T-helper 17 cell (primary cell): ENCODE measurements at places on chromosomes 6 and 20.

DNA sequence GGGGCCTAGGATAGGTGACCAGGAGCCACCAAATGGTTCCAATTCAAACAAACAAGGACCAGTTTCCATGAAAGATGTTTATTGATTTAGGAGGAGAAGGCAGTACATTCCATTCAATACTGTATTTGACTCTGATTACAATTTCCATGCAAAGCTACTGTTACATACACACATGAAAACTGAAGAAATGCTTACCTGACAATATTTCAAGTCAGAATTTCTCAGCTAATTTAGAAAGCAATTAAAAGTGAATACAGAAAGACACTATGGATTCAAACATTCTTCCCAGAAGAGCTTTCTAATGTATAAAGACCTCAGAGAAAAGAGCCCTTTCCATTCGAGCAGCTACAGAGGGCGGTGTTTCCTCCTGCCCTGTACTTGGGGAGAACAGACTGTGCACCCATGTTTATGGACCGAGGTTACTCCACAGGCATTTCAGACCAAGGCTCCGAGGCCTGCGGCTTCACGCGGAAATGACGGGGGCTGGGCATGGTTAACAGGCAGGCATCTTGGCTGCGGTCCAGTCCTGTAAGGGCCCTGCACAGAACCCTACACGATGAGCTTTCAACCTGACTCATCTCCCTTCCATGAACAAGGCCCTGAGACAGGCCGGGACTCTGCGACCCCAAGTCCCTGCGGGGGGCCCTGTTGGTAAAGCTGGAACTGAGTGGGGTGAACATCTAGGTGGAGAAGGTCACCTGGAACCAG, 25.7 kb upstream of the TCFL5 start:
- DNase-seq, result no peak

DNA sequence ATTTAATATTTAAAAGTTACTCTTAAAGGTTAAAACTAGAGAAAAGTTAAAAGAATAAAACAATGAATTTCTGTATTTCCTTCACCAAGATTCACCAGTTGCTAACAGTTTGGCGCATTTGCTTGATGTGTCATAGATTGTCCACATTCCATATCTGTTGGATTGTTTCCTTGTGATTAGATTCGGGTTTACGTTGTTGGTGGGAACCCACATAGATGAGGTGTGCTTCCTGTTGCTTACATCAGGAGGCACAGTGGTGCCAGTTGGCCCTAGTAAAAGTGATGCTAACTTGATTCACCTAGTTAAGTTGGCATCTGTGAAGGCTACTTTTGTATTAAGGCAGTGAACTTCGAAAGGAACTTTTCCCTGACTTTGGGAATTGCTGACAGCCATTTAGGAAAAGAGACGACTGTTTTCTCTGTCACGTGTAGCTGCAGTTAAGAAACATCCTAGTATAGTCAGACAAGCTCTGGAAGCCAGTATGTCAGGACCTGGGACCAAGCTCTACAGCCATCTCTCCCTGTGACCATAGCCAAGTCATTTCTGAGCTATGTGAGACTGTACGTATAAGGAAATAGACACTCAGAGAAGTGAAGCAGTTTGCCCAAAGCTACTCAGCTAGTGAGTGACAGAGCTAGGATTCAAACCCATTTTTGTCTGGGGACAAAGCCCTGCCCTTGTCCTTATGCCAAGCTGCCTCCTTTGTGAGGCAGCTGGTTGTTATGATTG, 49.0 kb downstream of the PPARD start:
- no peak for DNase-seq

GRCh38 chr20:32761831-32762753, at the start of gene DNMT3B:
Gene DNMT3B, plus strand, starts transcription at chr20:32762385. Its CDS starts 17,939 bp downstream, at chr20:32780324.
- peak; percentile 68 for DNase-seq

DNA sequence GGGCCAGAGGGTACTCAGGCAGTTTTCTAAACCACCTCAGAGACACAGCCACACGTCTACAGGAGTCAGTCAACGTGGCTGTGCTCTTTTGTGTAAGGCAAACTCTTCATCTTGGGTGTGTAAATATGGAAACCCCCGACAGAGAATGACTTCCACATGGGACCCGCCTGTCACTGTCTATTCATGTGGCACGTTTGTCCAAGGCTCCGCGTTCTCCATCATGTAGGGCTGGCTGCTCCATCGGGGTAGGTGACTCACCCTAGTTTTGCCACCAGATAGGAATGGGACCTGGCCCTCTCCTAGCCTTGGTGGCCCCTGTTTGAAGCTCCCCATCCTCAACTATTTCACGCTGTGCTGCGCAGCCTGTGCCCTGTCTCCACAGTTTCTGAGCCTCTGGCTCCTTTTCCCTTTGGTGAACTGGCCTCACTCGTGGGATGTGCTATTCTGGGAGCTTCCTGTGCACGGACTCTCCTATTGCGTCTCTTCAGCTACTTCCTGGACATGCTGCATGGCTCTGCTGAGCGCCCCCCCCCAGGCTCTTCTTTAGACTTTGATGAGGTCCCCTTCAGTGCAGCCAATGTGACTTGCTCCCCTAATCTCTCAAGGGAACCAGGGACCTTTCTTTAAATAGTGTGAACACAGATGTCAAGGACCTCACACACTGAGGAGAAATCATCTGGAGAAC, 143.2 kb upstream of the PDE10A start:
- no peak for DNase-seq

DNA sequence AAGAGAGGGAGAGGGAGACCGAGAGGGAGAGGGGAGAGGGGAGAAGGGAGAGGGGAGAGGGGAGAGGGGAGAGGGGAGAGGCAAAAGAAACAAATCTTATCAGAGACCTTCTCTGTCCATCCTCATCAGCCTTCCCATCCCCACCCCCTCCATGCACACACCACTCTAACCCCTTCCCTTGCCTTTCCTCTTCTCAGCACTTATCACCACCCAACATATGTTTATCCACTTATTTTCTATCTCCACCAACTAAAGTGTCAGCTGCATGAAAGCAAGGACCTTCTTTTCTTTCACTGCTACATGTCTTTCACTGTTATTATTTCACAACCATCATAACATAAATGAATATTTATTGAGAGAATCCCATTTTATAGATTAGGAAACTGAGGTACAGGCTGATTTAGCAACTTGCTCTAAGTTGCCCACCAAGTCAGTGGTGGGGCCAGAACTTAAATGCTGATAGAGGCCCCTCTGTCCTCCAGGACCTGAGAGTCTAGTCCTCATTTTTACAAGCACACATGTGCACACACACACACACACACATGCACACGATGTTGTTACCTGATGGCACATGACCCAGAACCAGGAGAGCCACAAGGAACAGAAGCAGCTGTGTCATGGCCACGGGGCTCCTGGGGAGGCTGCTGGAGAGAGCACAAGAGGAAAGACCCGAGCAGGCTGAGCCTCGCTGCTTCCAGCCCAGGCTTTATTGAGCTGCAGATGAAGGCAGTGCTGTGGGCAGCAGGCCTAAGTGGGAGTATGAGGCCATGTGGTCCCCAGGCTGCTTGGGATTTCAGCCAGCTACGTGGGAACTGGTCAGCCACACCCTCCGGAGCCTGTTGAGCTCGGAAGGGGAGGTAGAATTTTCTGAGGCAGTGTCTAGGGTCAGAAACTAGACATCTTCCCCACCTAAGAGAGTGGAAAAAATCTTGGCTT, 2.3 kb downstream of the DEFB124 start:
- DNase-seq, result no peak

DNA sequence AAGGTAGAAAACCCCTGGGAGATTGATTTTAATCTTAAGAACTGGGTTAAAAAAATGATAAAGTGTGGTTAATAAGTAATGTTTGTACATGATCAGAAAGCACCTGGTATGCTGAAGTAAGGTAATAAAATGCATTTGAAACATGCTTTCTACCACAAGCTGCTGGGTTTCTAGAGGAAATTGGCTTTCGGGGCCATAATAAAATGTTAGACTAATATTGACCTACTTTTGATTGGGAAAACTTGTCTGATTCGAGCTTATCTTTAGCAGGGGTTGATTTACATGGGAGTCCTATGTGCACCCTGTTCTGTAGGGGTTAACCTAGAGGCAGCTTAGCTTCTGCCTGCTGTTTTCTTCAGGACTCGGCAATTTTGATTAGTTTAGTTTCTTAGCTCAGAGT, 50.5 kb downstream of the CRYBG1 start:
- DNase-seq, result no peak

GRCh38 chr20:20971810-20972209, 134.3 kb downstream of the LINC00237 start:
- no peak for DNase-seq

- no peak for DNase-seq
These were observed 96.2 kb downstream of the PSMG4 start for GRCh38 chr6:3355011-3355357.

DNA sequence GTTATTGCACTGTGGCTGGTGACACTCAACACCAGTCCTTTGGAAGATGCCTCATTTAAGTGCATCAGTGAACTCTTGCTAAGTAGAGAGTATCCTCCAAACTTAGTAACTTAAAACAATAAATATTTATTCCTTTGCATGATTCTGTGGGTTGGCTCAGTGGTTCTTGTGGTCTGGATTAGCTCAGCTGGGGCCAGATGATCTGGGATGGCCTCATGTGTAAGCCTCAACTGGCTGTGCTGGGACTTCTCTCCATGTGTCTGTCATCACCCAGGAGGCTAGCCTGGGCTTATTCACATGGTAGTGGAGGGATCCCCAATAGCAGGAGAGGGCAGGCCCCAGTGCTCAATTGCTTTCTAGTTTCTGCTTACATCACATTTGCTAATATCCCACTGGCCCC, 8.3 kb downstream of the LRRN4 start:
- DNase-seq, result no peak

- DNase-seq, result no peak
These were observed 243.5 kb upstream of the PREP start for GRCh38 chr6:105646391-105646867.

GRCh38 chr6:43228951-43229802, at the start of gene DNPH1:
Gene DNPH1, minus strand, starts transcription at chr6:43229481. Its CDS starts 25 bp downstream, at chr6:43229456.
- peak; percentile 73 for DNase-seq

- DNase-seq, result no peak
These were observed 168.8 kb downstream of the EYA2 start for GRCh38 chr20:47063407-47063806.

GRCh38 chr6:28134015-28134414, 7.7 kb upstream of the ZKSCAN8 start:
- DNase-seq, result no peak

DNA sequence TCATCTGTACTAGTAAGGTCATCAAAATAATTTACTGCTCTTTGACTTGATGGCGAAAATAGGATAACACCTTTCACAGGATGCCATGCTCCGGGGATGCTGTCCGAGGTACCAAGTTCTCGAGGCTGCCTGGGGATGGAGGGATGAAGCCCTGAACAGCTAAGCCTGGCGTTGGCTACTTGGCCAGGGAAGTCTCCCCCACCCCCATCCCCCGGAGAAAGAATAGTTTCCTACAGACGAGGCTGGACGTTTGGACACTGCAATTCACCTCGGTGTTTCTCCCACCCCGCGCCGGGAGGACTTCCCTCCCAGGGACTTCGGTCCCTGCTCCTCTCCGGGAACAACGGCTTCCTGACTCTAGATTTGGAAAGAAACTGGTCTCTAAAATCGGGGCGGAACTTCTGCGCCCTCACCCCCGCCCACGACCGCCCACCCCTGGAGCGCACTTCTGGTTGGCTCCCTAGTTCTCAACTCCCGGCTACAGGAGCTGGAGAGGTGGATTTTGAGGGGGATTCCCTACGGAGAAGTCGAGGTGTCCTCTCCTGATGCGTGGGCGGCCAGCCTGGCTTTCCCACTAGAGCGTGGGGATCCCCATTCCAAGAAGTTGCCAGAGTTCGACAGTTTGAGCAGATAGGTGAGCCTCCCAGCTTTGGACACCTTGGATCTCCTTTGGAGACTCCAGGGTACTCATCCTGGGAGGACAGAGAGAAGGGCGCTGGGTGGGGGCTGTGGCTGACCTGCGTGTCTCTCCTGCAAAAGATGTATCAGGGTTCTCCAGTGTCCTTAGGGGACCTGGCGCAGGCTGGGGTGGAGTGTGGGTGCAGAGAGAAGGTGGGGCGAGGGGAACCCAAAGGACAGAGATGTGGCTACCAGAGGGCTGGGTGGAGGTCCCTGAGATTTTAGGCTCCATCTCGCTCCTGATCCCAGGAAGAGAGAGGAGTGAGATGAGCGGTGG, 1.1 kb downstream of the PCSK2 start:
- no peak for DNase-seq

DNA sequence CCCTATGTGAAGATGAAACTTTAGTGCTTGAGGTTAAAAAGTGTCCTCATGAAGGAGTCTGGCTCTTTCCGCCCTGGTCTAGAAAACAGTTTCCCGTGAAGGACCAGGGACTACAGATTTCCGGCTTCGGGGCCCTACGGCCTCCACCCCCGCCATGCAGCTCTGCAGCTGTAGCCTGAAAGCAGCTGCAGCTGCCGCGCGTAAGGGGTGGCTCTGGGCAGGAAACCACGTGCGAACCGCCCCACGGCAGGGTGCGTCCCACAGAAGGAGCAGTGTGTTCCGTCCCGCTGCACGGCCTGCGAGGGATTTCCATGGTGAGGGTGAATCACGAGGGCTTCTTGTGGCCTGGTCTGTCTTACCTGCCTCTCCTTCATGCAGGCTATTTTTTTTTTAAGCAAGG, 117.0 kb downstream of the ERMARD start:
- no peak for DNase-seq

GRCh38 chr20:46339037-46339436, 30.7 kb upstream of the CDH22 start:
- DNase-seq, result no peak
